ENCODE measurements at places on chromosomes 1 and 21.

- no peak for DNase-seq
Measured at GRCh38 chr1:39940253-39940652, 14.7 kb upstream of the MFSD2A start.

DNA sequence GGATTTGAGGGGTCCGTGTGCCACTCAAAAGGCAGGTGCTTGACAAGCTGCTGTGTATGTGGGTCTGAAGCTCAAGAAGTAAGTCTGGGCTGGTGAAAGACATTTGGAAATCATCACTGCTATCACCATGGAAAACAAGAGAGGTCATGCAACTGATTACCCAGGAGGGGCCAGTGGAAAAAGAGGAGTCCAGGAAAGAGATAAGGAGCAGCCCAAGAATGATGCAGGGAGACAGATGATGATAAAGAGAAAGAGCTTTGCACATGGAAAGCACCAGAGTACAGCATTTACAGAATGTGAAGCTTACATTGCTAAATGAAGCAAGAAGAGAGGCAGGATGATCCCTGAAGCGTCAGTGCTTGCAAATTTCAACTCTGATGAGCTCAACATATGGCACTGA, 203.2 kb downstream of the SETD4 start:
- no peak for DNase-seq

- DNase-seq: no peak
Measured at GRCh38 chr1:155177192-155177917, 3.7 kb downstream of the TRIM46 start.

DNA sequence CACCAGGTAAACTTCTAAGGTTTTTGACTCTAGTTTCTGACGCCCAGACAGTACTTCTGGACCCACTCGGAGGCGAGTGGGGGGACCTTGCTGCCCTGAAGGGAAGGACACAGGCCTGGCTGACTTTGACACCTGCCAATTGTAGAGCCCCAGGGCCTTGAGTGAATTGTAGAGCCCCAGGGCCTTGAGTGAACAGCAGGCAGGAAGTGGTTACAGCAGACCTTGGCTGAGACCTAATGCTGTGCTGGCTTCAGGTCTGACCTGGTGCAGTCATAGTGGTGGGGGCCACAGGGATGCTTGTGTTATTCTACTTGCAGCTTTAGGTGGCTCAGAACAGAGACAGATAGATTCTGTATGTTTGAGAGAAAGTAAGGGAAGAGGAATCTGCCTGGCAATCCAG, 344.3 kb downstream of the DUSP10 start:
- no peak for DNase-seq

DNA sequence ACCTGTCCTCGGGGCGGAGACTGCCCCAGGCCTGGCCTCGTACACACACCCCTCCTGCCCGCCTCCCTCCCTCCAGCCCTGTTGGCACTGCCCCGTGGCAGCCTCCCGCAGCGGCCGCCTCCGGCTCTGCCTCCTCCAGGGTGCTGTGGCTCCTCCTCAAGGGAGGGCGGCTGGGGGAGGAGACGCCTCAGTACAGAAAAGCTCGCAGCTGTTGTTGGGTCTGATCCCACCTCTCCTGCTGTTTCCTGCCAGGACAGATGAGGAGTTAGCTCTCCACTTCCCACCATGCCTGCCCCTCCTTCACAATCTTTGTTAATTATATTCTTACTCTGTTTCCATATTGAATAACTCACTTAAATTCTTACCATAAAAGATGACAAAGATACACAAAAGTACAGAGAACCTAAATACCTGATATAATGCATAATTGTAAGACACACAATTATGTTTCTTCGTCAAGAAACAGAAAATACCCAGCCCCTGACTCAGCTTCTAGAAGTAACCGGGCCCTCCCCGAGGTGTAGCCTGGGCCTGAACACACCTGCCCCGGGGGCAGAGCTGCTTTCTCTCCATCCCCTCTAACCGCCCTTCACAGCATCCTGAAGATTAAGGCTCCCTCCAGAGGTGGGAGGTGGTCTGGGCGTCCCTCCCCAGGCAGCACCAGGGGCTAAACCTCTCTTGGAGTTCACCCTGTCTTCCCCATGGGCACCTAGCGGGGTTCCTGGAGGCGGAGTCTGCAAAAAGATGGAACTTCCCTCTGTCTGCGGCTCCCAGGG, 30.6 kb upstream of the COL6A1 start:
- peak; percentile 86 for DNase-seq

GRCh38 chr1:45522324-45523104, 830 bp upstream of the PRDX1 start:
- no peak for DNase-seq

DNA sequence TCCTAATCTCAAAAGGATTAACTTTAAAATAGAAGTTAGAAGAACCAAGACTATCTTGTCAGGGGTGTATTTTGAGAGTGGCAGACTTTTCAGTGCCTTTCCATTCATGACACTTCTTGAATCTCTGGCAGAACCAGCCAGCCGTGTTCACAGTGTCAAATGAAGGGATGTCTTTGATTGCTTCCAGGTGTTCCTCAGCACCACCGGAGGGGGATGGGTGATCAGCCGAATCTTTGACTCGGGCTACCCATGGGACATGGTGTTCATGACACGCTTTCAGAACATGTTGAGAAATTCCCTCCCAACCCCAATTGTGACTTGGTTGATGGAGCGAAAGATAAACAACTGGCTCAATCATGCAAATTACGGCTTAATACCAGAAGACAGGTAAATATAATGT, 32.3 kb downstream of the FMO1 start:
- DNase-seq: no peak

- DNase-seq: no peak
Measured at GRCh38 chr1:25754470-25755181, 45.4 kb upstream of the SELENON start.

GRCh38 chr21:45496151-45496967, 45.9 kb downstream of the SLC19A1 start:
- no peak for DNase-seq

- peak; percentile 74 for DNase-seq
Measured at GRCh38 chr1:156082309-156083091, at the start of gene MEX3A. Gene MEX3A, minus strand, starts transcription at chr1:156082465. Its CDS starts 467 bp downstream, at chr1:156081998.

DNA sequence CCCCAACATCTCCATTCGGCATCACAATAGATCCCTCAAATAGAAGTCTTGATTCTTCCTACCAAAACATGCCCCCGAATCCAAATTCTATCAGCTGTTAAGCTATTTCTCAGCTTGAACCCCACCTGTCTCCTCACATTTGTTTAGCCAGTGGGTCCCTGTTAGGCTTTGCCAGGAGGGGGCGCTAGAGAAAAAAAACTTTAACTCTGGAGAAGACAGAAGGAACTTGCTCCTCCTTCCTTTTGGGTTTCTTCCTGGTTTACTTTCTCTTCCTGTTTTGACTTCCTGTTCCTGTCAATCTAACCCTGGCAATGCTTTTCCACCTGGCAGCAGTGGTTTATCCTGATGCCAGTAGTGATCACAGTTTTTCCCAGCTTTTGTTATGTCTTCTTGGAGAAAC, 95.6 kb upstream of the KCNK1 start:
- no peak for DNase-seq

DNA sequence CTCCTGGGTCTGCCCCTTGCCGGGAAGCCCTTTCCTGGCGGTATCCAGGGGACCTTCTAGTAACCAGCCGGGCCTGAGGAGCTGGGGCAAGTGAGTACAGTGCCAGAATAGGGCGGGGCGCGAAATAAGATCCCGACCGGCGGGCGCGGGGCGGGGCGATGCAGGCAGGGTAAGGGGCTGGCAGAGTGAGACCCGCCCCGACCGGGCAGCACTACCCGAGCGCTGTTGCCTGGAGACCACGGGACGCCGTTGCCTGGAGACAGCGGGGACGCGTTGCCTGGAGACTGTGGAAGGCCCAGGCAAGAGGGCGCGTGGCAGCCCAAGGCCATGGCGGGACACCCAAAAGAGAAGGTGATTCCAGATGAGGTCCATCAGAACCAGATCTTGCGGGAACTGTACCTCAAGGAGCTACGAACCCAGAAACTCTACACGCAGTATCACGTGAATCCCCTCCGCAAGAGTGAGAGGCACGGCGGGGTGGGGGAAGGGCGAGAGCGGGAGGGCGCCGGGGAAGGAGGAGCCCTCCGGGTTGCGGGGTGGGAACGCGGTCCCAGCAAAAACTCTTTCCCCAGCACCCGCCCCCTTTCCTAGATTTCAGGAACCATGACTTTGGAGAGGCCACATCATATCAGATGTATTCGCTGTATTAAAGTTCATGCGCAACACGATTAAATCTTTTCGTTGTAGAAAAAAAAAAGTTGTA, 24.3 kb downstream of the EBNA1BP2 start:
- peak; percentile 63 for DNase-seq

All from uterus (tissue), 4 donors.